ENCODE measurements at places on chromosomes 4 and X.

GRCh38 chr4:148770848-148771247, 328.6 kb upstream of the NR3C2 start:
- DNase-seq = no peak

GRCh38 chrX:53682885-53683555, 3.5 kb downstream of the HUWE1 start:
- DNase-seq = peak; percentile 30

- DNase-seq = no peak
Measured at GRCh38 chrX:6226596-6227452, 1.8 kb downstream of the NLGN4X start.

GRCh38 chrX:25544641-25545040, 528.9 kb upstream of the ARX start:
- DNase-seq = no peak

DNA sequence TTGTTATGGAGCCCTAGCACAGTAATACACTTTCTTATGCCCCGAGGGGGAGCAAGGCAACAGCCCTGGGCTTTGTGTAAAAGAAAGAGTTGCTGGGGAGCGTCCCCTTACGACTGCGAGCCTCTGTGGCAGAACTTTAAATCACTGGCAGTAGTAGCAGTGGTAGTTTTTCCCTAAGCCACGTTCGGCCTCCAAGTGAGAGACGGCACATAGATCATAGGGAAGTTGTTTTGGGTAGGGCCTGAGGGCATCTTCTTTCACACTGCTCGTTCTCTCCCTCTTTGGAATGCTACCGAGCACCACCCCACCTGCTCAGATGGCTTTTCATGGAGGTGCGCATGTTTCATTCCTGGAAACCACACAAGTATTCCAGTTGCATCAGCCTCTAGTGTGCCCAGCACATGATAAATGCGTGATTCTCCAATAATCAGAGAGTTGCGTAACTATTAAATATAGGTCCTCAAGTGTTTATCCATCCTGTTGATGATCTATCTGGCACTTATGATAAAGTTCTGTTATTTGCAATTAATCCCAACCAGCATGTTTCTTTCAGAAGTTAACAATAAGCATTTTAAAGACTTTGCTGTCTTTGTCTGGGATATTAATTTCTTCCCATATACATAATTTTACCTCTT, 7.0 kb upstream of the SYNPO2 start:
- no peak for DNase-seq

- no peak for DNase-seq
Measured at GRCh38 chrX:93874554-93874953, 200.5 kb downstream of the FAM133A start.

DNA sequence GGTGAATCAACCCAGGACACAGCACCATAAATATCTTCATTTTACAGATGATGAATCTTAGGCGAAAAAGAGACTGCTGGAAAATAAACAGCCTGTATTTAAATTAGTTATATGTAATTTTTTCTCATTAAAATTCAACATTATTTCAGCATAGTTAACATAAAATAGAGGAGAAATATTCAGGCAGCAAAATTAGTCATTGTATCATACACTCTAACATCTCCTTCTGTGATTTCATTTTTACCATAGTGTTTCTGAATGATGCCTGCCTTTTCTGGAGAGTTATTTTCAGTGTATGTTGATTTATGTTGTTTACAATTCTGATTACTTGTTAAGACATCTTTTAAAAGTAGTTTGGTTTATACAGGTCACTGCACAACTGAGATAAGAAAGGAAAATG, 82.3 kb upstream of the KCNIP4 start:
- no peak for DNase-seq

- DNase-seq = no peak
Measured at GRCh38 chr4:145414226-145414625, 67.4 kb upstream of the SMAD1 start.

DNA sequence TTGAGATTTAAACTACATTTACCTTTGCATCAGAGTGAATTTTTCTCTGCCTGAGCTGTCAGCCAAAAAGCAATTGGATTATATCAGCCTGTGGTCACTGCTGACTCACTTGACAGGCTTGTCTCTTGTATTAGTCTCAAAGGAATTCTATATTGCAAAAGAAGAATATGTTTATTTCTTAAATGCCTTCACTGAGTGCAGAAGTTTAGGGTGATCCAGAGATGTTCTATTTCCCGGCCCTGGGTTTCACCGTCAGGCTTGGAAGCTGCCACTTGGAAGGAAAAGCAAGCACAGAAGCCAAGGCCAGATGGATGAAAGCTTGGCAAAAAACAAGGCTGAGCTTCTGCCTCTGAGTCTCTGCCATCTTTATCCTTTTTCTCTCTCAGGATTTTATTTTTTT, 80.9 kb downstream of the FAM114A1 start:
- no peak for DNase-seq

GRCh38 chrX:107669261-107669660, 41.0 kb downstream of the PRPS1 start:
- DNase-seq = no peak

Data from stimulated activated CD4-positive, alpha-beta T cell treated with anti-CD3 and anti-CD28 coated beads, Interleukin-4, amount 100 ng/mL, for 24 hours (primary cell).